T-helper 22 cell (primary cell): ENCODE measurements at places on chromosomes 1 and 21.

GRCh38 chr1:33372677-33373076 lies 51.8 kb upstream of the A3GALT2 start:
- DNase-seq = no peak

DNA sequence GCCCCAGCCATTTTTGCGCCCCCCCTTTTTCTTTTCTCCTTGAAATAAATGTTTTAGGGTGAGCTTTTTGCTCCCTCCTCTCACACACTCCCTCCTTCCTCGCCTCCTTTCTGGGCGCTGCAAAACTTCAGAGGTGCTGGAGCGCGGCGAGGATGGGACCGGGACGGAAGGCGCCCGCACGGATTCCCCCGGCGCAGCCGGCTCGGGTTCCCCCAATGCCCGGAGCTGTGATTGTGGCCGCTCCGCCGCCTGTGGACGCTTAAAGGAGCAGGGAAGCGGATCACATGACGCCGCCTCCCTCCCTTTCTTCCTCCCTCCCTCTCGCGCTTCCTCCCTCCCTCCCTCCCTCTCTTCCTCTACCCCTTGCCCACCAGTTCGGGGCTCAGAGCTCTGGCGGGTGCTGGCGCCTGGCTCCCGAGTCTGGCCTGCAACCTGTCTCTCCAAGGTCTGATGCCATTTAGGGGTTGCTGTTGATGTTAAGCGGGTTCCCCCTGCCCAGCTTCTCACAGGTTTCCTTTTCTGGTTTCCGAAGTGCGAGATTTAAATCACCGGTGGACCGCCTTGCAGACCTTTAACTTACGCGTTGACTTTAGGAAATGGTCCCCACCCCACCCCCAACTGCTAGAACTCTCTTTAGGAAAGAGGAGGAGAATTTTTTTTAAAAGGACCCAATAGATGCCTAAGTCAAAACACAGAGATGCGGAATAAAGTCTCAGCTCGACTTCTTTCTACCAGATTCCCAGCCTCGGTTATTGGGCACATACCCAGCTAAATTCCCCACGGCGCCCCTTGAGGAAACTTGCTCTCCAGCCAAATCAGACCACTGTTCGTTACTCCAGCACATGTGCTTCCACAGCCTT lies at the start of gene WLS:
TSS of gene WLS (minus strand) at position 235 of the 860 bp plus-strand sequence. CDS start at position 11, 224 bp downstream.
- DNase-seq = no peak

DNA sequence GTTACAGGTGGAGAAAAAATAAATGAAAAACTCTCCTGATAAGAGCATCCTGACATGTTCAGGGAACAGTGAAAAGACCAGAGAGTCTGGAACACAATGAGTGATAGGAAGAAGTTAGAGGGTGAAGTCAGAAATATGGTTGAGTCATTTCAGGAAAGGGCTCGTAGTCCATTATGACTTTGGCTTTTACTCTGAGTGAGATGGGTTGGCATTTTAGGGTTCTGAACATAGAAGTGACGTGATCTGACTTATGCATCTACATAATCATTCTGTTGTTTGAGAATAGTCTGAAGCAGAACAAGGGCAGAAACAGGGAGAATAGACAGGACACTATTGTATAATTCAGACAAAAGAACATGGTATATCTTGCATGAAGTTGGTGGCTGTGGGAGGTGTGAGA lies 5.8 kb downstream of the HMCN1 start:
- DNase-seq = no peak

GRCh38 chr1:54404939-54405897 lies 976 bp downstream of the SSBP3 start:
- no peak for DNase-seq

DNA sequence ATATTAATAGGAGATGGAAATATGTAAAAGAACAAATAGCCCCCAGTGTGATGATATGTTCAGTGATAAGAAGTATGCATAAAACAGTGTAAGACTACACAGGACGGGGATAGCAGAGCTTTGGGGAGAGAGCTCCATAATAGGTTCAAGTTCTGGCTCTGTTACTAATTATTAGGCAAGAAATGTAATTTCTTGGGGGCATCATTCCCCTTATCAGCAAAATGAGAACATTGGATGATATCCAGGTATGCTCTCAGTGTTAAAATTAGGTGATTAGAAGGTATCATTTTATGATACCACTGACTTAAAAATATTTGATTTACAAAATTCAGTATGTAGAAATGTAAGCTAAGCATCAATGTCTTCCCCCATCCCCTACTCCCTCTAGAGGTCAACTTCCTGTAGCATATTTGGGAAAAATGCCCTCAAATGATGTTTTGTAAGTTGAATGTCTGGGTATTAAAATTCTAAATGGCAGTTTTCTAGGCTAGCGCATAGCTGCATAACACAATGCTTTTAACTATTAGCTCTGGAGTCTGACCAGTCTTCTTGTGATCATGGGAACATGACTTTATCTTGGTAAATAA lies 585.7 kb upstream of the CAMK1G start:
- no peak for DNase-seq

DNA sequence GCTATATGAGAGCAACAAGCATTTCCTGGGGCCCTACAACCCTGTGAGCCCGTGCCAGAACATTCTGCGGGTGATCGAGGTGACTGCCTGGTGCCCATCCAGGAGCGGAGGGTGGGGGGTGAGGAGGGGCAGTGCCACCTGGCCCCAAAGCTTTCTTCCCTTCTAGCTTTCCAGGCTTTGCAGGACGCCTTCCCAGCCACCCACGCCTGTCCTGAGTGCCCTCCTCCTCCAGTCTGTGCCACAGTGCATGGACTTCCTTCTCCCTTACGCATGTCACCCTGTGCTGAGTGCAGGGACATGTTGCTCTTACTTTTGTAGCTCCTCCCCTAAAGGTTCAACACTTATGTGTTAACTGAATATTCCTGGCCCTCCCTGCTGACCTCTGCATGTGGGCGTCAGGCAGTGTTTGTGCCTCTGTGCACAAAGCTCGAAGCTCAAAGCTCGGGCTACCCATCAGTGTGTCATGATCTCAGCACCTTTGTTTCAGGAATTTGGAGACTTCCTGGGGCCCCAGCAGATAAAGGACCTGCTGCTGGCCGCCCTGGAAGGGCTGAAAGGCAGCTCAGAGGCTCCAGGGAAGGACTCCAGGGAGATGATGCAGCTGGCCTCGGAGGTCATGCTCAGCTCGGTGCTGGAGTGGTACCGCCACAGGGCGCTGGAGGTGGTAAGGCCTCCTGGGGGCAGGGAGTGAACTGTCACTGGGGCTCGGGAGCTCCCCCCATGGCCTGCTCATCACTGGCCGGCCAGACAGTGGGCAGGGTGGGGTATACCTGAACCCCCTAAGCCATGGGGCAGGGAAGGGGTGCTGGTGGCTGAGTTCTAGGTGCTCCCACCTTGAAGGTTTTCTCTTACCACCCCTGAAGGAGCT lies 36.7 kb upstream of the TTC4 start:
- DNase-seq = no peak

DNA sequence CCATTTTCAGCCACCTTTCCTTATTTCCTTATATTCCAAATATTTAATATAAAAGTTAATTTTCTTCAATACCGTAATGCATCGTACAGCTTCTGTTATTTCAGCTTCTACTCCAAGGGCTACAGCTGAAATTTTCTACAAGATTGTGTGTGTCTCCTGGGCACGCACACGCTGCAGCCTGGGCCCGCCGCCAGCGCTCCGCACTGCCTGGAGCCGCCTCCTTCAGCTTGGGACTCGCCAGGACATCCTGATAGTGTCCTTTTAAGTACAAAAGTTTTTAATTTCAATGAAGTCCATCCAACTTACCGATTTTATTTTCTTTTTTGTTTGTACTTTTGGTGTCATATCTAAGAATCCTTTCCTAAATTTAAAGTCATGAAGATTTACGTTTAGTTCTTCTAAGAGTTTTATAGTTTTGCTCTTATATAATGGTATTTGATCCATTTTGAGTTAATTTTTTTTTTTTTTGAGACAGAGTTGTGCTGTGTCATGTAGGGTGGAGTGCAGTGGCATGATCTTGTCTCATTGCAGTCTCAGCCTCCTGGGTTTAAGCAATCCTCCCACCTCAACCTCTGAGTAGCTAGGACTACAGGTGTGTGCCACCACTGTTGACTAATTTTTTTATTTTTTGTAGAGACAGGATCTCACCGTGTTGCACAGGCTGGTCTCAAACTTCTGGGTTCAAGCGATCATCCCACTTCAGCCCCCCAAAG lies 82.8 kb downstream of the AXDND1 start:
- DNase-seq = no peak

DNA sequence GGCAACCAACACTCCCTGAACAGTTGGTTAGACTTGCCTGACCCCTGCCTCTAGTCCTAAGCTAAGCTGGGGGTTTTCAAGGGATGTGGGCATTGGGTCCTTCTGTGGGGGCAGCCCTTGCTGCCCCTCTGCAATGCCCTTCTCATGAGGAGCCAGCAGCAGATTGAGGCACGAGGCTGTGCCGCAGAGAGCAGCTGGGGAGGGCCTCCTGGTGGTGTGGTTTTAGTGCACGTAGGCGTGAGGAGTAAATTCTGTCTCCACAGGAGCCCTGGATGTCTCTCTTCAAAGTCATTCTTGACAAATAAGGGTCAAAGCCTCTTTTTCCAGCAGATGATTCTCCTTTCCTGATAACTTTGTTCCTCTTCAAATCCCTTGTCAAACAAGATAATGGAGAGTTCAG lies 31.8 kb upstream of the KLHDC7A start:
- DNase-seq = no peak

DNA sequence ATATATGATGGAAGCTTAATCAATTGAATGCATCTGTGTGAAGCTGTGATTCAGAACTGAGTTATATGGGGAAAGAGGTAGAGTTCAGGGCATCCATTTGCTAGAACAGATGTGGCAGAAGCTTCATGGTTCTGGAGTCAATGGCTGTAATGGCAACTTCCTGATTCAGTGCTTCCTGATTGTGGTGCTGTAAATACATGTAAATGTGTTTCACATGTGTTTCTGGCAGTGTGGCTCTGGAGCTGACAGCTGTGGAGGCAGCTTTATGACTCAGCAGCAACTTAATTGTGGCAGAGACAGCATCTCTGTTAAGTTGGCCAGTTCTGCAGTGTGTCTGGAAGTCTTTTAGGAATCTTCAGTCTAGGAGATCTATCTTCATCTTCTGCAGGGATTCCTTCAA lies 226.6 kb upstream of the ZRANB2 start:
- DNase-seq = no peak

DNA sequence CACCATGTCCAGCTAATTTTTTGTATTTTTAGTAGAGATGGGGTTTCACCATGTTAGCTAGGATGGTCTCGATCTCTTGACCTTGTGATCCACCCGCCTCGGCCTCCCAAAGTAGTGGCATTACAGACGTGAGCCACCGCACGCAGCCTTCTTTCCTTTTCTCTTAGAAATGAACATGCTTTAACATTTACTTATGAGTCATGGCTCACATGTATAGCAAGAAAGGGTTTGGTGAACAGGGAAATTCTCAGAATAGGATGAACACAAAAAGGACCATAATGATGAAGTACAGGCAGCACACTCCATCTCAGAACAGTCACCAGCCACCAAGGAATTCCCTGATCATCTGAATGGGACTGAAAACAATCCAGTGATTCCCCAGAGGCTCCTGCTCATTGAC lies 9.4 kb upstream of the VAMP4 start:
- no peak for DNase-seq

DNA sequence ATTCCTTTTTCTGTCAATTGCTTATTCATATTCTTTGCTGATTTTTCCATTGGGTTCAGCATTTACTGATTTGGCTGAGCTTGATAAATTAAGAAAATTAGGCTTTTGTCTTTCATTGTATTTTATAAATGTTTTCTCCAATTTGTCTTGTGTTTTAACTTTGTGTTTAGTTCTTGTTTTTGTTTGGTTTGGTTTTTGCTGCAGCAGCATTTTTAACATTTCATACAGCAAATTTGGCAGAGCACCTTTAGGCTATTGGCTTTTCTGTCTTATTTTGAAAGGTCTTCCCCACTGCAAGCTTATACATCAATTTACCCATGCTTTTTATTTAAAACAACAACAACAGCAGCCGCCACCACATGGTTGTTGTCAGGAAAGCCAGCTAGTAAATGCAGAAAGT lies 33.8 kb upstream of the DISC1 start:
- DNase-seq = no peak

DNA sequence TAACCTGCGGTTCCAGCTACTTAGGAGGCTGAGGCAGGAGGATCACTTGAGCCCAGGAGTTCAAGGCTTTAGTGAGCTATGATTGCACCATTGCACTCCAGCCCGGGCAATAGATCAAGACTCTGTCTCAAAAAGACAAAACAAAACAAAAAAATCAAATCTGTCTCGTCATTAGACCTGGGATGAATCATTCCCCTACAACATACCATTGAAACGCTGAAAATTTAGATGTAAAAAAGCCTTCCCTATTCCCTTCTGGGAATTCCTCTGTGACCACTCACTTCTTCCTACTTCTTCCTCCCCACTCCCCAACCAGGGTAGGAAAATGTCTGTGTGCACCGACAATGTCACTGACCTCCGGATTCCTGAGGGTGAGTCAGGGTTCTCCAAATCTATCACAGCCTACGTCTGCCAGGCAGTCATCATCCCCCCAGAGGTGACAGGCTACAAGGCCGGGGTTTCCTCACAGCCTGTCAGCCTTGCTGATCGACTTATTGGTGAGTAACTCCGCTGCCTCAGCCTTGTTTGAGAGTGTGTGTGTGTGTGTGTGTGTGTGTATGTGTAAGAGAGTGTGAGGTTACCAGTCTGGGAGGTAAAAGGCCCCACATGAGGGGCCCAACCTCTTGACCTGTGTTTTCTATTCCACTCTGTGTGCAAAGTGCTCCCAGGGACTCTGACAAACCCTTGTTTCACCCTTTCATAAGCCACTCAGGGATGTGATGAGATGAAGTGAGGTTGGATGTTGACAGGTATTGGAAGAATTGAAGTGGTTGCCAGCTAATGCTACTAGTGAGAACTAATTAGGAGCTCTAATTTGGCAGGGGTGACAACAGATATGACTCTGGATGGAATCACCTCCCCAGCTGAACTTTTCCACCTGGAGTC lies 16.3 kb upstream of the SARS1 start:
- DNase-seq = no peak

DNA sequence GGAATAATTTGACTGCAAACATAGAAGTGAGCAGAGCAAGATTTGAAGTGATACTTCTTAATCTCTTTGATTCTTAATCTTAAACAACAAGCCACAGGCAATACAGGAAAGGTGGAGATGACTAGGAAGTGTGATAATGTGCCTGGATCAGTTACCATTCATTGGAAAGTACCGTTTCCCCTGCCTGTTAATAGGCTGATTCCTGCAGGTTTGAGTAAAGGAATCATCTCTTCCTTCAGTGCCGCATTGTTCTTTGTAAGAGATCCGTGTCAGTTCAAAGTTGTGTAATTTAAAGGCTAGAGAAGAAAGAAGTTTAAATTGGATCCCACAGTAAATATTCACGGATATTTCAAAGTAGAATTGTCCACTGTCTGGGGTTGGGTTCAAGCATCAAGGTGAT lies 43.5 kb upstream of the BCL10 start:
- DNase-seq = no peak
